ENCODE measurements at places on chromosomes 5 and 9.

- DNase-seq, result no peak
These were observed 1503.0 kb downstream of the EFNA5 start for GRCh38 chr5:106167766-106168165.

DNA sequence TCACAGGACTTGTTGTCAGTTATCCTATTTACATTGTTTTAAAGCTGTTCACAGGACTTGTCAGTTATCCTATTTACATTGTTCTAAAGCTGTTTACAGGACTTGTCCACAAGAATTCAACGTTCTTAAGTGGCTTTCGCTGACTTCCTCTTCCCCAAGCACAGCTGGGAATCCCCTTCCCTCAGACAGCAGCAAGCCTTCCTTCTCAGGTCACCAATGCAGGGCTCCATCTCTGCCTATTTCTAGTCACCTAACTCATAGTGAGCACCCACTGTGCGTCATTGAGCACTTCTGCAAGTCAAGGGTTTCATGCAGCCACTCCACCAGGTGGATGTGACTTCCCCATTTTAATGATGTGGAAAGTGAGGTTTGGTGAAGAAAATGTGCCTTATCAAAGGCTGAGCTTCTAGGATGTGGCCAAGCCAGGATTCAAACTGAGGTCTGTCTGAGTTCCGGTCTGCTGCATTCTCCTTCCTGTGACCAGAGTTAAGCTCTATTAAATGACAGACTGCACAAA, 109.8 kb upstream of the ZNF462 start:
- no peak for DNase-seq

DNA sequence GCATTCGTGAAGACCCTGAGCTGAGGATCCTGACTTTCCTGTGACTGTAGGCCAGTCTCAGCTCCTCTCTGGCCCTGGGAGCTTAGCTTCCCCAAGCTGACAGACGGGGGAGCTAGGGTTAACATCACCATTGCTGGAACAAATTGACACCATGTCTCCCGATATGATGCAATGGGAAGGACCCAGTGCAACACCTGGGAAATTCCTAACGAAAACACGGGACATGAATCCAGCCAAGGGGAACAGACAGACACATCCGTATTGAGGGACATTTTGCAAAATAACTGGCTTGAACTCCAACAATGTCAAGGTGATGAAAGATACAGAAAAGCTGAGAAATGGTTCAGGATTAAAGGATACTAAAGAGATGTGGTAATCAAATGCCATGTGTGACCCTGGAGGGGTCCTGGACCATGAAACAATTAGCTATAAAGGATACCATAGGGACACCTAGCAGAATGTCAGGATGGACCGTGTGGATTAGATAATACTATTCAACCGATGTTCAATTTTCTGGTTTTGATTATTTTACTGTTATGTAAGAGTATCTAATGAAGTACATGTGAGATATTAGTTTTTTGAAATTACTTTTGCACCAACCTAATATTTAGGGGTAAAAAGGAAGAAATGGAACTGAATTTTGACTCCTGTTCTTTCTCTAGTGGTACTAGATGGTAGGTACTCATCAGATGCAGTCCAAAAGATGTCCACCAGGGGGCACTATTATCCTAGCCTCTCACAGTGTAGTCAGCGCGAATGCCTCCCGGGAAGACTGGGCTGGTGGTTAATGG, 52.7 kb downstream of the NDST1 start:
- DNase-seq, result peak; percentile 85

DNA sequence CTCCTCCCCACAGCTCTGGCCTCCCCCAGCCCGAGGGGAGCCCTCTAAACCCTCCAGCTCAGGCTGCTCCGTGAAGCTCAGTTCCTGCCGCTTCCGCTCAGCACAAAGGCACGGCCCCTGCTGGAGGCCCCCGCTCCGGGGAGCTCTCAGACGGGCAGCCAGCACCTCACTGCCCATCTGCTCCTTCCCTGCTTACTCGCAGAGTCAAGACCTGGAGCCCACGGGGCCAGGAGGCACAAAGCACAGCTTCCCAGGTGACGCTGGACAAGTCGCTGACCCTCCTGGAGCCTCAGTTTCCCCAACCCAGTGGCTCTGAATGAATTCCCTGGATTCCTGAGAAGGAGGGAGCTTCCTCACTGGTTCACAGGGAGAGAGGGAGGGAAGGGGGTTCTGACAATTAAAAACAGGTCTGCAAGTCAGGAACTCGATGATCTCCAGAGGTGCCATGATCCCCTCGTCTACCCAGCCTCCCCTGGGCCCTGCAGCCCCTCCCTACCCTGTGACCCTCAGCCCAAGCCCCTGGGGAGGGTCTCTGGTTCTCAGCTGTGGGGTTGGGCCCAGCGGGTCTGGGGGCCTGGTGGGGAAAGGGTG, 36.2 kb downstream of the VAV2 start:
- no peak for DNase-seq

GRCh38 chr5:68962757-68963484, 130.9 kb upstream of the SLC30A5 start:
- DNase-seq, result no peak

- DNase-seq, result no peak
These were observed 2.1 kb downstream of the RXRA start for GRCh38 chr9:134328341-134328840.

- no peak for DNase-seq
These were observed 62.4 kb upstream of the HTR4 start for GRCh38 chr5:148716716-148717115.

DNA sequence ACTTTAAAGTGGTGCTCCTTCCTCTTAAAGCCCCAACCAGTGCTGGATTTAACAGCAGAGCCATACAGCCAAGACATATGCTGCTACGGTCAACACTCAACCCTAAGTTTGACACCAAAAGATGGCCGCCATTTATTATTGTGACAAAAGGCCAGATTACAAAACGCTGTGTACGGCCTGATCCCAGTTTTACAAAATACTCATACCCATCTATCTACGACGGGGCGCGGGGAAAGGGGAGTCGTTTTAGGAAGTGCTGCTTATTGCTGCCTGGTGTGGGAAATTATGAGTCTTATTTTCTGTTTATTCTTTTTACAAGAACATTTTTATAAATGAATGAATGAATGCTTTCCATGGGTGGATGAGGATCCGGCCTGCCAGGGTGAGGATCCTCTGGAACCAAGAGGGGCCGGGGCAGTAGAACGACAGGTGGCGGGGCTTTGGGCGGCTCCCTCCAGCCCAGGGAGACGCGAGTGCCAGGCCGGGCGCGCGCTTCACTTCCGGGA, 457 bp upstream of the IDNK start:
- no peak for DNase-seq

GRCh38 chr9:121853617-121854395, 202.4 kb downstream of the DAB2IP start:
- no peak for DNase-seq

GRCh38 chr9:89388868-89389177, 70.5 kb downstream of the SECISBP2 start:
- DNase-seq, result no peak

GRCh38 chr9:93036887-93037475, 21.5 kb upstream of the SUSD3 start:
- DNase-seq, result no peak

GRCh38 chr5:132411304-132412013, 41.9 kb downstream of the SLC22A5 start:
- no peak for DNase-seq

DNA sequence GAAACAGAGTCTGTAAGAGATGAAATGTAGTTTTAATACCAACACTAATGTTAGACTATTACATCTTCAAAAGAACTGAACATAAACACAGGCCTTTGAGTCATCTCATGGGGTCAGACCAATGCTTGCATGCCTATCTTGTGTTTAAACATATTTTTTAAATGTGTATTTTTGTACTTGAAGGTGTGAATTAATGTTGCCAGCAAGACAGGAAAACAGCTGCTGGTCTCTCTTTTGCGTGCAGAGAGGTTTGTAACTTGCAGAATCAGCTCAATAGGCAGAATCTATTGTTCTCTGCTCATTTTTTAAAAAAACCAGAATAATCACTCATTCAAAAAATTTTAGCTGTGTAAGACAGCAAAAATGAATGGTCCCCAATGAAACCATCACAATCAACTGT, 180.2 kb downstream of the ALDH1A1 start:
- DNase-seq, result no peak

GRCh38 chr5:174649391-174649790, 75.0 kb upstream of the MSX2 start:
- no peak for DNase-seq

DNA sequence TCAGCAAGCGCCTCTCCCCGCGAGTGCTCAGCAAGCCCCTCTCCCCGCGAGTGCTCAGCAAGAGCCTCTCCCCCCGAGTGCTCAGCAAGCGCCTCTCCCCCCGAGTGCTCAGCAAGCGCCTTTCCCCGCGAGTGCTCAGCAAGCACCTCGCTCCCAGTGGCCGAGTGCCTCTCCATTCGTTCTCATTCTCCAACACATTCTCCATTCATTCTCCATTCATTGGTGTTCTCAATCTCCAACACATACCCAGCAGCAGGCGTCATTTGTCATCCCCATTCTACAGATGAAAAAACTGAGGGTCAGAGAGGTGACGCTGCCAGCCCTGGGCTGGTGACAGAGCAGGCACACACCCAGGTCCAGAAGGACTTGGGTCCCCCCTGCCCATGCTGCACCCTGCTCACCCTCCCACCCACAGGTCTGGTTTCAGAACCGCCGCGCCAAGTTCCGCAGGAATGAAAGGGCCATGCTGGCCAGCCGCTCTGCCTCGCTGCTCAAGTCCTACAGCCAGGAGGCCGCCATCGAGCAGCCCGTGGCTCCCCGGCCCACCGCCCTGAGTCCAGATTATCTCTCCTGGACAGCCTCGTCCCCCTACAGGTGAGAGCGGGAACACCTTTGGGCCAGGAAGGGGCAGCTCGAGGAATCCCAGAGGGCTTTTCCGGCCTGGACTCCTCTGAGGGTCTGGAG, 32.5 kb downstream of the PTGES start:
- no peak for DNase-seq

GRCh38 chr5:128100860-128101557, 17.4 kb downstream of the SLC12A2 start:
- DNase-seq, result no peak

GRCh38 chr9:71669284-71669995, 98.9 kb downstream of the CEMIP2 start:
- DNase-seq, result no peak

- DNase-seq, result no peak
These were observed 896 bp downstream of the EBF1 start for GRCh38 chr5:159098603-159099436.

DNA sequence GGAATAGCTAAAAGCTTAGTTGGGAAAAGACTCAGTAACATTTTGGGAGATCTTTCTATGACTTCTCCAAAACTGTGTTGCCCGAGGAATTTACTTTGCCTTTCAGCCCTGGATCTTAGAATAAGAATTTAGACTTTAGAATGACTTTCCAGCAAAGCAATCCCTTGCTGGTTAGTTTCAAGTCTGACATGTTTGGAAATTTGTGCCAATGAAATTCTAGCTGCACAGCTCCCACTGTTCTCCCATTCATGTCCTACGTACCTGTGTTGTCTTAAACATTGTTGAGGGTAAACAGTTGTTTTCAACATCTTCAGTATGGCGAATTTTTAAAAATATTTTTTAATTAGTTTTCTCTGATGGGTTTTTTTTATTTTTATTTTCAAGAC, 111.4 kb downstream of the CCDC192 start:
- DNase-seq, result no peak

DNA sequence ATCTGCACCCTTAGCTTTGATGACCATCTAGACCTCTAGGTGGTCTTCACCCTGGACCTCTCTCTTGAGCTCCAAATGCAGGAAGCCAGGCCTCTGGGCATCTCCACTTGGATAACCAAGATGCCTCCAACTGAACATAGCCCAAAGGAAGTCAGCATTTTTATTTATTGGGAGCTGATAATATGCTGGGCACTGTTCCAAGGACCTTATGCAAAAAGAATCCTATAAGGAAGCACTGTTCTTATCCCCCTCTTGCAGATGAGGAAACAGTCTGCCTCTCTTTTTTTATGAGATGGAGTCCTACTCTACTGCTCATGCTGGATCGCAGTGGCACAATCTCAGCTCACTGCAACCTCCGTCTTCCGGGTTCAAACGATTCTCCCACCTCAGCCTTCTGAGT, 219.9 kb downstream of the CDK5RAP2 start:
- DNase-seq, result no peak

DNA sequence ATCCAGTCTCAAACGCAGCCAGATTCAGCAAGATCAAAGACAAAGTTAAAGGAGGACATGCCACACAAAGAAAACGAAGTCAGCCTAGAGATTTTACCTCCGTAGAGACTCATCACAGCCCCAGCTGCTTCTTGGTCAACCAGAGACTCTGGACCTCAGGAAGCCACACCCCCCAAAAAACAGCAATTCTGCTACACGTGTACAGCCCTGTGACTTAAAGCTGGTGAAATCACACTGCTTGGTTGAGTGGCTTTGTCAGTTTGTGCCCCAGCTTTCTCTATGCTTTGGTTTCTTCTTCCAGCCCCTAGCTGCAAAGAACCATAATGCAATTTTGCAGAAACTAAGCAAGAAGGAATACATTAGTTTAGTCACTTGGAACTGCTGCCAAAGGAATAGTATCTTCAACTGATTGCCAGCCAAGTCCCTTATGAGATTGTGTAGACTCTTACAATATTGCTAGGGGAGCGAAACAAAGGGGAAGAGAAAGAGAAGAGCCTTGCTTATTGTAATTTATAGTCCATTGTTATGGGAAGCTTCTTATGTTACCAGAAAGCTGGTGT, 158.8 kb upstream of the ZNF462 start:
- DNase-seq, result no peak

GRCh38 chr9:135198586-135199285, 111.3 kb downstream of the OLFM1 start:
- DNase-seq, result no peak

- no peak for DNase-seq
These were observed 172.4 kb downstream of the DMRT2 start for GRCh38 chr9:1222511-1222910.

- no peak for DNase-seq
These were observed 190.2 kb downstream of the GABBR2 start for GRCh38 chr9:98518556-98518955.

- DNase-seq, result no peak
These were observed 117.9 kb downstream of the ANXA1 start for GRCh38 chr9:73269430-73270101.

GRCh38 chr5:141952020-141952419, 6.0 kb downstream of the PCDH12 start:
- DNase-seq, result no peak

- DNase-seq, result no peak
These were observed 85.9 kb upstream of the IL17B start for GRCh38 chr5:149464796-149465489.

- DNase-seq, result no peak
These were observed 122.5 kb upstream of the TRPM3 start for GRCh38 chr9:71243951-71244350.

DNA sequence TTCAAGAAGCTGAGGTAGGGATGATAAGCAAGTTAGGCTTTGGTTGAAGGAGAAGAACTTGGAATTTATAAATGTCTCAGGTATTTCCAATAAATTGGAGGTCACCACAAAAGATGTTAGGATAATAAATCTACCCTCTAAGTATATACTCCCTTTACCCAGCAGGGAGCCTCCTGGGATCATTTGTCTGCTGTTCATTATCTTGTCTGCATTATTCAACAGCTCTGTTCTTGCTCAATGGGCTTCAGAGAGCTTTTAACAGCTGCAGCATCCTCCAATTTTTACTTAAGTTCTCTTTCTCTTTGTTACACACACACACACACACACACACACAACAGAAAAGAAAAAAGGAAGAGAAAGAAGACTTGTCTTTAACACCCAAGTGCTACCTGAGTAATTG, 51.7 kb upstream of the VPS13A start:
- DNase-seq, result no peak
